ENCODE measurements at places on chromosomes 2 and 18.

DNA sequence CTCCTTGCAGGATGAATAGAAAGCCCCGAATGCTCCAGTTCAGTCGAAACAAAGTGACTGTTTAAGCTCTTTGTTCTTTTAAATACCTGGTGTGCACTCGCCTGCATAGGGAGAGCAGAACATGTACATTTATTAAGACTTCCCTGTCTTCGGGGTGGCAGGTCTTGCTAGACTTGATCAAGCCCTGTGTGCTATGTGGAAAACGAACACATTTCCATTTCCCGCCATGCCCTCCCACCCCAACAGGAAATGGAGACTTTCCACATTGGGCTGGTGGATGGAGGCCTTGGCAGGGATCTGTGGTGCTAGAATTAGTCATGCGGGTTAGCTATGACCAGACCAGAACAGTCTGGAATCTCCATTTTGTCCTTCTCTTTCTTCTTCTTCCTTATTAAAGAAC is 321.0 kb upstream of the THSD7B start:
- H3K27ac ChIP-seq, result no peak overlapping the region
- H3K27me3 ChIP-seq, result peaks cover 10% of the 10 kb centered on the region
- no peaks in the 10 kb centered on the region for H3K36me3 ChIP-seq
- H3K4me1 ChIP-seq, result peaks cover 2% of the 10 kb centered on the region

DNA sequence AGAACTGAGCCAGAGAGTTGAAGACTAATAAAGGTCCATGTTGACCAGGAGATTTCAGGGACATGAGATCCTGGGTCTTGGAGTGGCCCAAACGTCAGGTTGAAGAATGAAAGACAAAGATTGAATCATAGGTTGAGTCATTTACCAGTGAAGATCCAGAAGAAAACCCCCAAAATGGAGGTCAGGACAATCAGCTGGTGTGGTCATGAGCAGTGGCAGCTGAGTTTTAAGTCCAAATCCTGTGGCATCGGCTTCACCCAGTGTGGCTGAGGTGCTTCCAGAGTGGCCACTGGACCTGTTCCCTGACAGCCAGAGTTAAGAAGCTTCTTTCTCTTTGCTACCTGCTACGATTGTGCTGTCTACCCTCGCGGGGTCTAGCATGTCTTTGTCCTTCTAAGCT is 234.0 kb downstream of the BCL2 start:
- no peak for DNase-seq
- no peaks in the 10 kb centered on the region for H3K36me3 ChIP-seq
- no peak overlapping the region for H3K27ac ChIP-seq
- no peaks in the 10 kb centered on the region for H3K27me3 ChIP-seq
- H3K4me1 ChIP-seq, result peaks cover 10% of the 10 kb centered on the region
- no peak overlapping the region for H3K4me3 ChIP-seq

GRCh38 chr2:102418421-102418961 is 4.5 kb upstream of the IL18RAP start:
- no peaks in the 10 kb centered on the region for H3K36me3 ChIP-seq
- H3K4me1 ChIP-seq, result no peaks in the 10 kb centered on the region
- peaks cover 25% of the 10 kb centered on the region for H3K27me3 ChIP-seq
- H3K4me3 ChIP-seq, result no peak overlapping the region

DNA sequence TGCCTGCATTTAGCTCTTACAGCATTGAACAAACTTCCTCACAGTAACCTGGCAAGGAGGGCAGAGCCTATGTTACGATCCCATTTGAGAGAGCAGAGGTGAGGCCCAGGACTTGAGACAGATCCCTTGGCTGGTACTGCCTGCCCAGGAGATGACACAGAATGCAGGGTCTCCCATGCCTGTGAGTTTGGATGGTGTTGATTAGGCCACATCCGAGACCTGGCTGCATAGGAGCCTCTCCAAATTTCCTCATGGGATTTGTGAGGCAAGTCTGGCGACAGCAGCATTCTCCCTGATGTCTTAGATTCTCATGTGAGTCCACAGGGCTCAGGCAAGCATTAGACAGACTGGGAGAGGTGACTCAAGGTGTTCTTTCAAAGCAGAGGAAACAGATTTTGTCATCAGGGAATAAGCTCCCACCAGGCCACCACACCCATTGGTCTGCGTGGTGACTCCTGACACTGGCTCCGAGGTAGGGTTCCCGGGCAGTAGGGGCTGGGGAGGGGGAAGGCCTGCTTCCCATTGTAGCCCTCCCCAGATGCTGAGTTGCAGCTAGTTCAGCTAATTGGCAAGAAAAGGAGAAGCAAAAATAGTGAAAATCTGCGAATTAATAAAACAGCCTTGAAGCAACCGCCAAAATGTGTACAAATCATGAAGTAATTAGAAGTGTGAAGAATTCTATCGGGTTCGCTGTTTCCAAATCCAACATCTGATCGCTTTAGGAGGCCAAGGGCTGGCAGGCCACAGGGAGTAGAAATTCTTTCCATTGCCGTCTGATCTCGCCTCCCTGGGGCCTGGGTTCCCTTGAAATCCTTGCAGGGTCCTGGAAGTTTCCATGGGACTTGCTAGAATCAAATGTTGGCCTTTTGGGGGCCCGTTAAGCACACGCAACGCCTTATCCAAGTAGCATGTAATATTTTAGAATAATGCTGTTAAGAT is 68.0 kb downstream of the MAPK4 start:
- H3K36me3 ChIP-seq, result peaks cover 5% of the 10 kb centered on the region
- no peak for DNase-seq
- peaks cover 21% of the 10 kb centered on the region for H3K4me1 ChIP-seq
- H3K27me3 ChIP-seq, result peaks cover 5% of the 10 kb centered on the region
- no peak overlapping the region for H3K27ac ChIP-seq

GRCh38 chr2:177289824-177290628 is 25.5 kb upstream of the NFE2L2 start:
- no peak for DNase-seq
- no peaks in the 10 kb centered on the region for H3K27me3 ChIP-seq
- no peak overlapping the region for H3K27ac ChIP-seq
- no peaks in the 10 kb centered on the region for H3K36me3 ChIP-seq
- H3K4me1 ChIP-seq, result peaks cover 10% of the 10 kb centered on the region

- H3K27me3 ChIP-seq, result no peaks in the 10 kb centered on the region
- H3K27ac ChIP-seq, result no peak overlapping the region
- H3K36me3 ChIP-seq, result no peaks in the 10 kb centered on the region
Measured at GRCh38 chr2:42922790-42923579, 130.6 kb upstream of the HAAO start.

GRCh38 chr18:69567813-69568488 is 167.3 kb downstream of the DOK6 start:
- no peak overlapping the region for H3K27ac ChIP-seq
- no peaks in the 10 kb centered on the region for H3K27me3 ChIP-seq
- no peak overlapping the region for H3K4me3 ChIP-seq
- DNase-seq, result no peak
- no peaks in the 10 kb centered on the region for H3K4me1 ChIP-seq

DNA sequence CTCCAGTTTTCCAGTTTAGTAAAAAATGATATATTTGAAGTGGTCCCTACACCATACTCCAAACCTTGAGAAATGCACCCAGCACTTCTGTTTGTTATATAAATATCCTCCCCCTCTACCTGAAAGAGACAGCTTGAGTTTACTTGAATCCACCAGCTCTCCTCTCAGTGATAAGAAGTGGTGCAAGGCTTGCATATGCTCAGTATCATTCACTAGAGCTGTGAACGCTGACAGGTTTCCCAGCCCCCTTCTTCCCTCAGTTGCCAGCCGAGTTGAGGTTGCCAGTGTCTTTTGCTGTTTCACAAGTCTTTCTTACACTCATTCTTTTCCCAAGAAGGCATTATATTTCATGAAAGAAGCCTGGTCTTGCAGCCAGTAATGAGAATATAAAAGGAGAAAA is 880.0 kb downstream of the LRRTM4 start:
- no peaks in the 10 kb centered on the region for H3K27me3 ChIP-seq
- H3K4me3 ChIP-seq, result no peak overlapping the region
- no peaks in the 10 kb centered on the region for H3K36me3 ChIP-seq
- no peak for DNase-seq

DNA sequence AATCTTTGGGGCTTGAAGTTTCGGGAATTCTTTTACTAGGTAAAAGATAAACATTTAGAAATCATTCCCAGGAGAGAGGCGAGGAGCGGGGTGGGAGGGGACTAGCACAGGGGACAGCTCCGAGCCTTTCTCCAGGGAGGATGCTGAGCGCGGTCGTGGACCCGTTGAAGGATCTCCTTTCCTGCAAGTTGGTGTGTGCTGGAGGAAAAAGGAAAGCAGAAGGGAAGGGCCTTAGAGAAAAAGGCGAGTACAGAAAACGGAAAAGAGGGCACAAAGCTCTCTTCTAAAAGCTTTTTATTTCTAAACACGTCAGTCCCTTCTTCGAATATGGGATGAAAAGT is 640 bp downstream of the SLC39A6 start:
- H3K27ac ChIP-seq, result peak overlapping the region; percentile 70
- H3K36me3 ChIP-seq, result peaks cover 6% of the 10 kb centered on the region
- peaks cover 20% of the 10 kb centered on the region for H3K4me1 ChIP-seq

- H3K36me3 ChIP-seq, result no peaks in the 10 kb centered on the region
- peaks cover 8% of the 10 kb centered on the region for H3K27me3 ChIP-seq
- no peaks in the 10 kb centered on the region for H3K4me1 ChIP-seq
- H3K4me3 ChIP-seq, result no peak overlapping the region
- no peak overlapping the region for H3K27ac ChIP-seq
Measured at GRCh38 chr2:2587354-2587753, 256.3 kb upstream of the MYT1L start.

GRCh38 chr2:28949617-28950305 is 31.3 kb upstream of the TOGARAM2 start:
- no peaks in the 10 kb centered on the region for H3K27me3 ChIP-seq
- H3K27ac ChIP-seq, result peak overlapping the region; percentile 4
- H3K36me3 ChIP-seq, result peaks cover 41% of the 10 kb centered on the region

DNA sequence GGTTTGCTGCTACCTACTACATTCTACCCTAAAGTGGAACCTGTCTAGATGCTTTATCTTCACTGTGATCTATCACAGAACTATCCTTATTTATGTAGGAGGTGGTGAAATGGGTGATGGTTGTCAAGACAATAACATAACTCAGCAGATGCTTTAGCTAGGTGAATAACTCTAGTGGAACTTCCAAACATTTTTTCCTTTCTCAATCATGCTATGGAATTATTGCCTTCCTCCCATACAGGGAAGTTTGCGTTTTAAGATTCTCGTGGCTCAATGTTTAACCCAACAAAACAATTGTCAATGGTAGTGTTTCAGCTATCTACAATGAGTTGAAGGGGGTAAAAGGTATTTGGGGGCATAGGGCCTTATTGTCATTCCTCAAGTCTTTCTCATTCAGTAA is 82.6 kb upstream of the GLI2 start:
- H3K27ac ChIP-seq, result no peak overlapping the region
- no peak overlapping the region for H3K4me3 ChIP-seq
- DNase-seq, result no peak

- no peak overlapping the region for H3K4me3 ChIP-seq
- H3K4me1 ChIP-seq, result peaks cover 5% of the 10 kb centered on the region
- no peaks in the 10 kb centered on the region for H3K36me3 ChIP-seq
- no peak for DNase-seq
- H3K27ac ChIP-seq, result no peak overlapping the region
- no peaks in the 10 kb centered on the region for H3K27me3 ChIP-seq
Measured at GRCh38 chr2:209380293-209380692, 43.6 kb upstream of the MAP2 start.

DNA sequence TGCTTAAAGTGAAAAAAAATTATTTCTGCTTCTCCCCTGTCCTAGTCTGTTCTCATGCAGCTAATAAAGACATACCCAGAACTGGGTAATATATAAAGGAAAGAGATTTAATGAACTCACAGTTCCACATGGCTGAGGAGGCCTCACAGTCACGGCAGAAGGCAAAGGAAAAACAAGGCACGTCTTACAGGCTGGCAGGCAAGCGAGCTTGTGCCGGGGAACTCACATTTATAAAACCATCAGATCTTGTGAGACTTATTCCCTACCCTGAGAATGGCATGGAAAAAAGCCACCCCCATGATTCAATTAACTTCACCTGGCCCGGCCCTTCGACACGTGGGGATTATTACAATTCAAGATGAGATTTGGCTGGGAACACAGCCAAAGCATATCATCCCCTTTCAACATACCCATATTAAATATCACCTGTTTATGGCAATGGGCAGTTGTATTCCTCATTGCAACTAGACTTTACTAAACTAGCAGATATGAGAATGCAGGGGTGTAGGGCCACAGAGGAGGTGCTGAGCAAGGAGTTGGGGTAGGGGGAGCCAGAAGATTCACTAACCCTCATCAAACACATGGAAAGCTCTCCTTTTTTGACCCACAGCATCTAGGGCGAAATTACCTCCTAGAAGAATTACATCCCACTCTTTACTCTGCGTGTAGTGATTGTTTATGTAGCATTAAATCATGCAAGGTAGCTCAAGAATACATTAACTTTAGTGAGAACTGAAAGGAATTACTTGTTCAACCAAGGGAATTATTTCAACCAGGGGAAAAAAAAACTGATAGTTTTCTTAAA is 183.3 kb upstream of the DOK6 start:
- H3K4me3 ChIP-seq, result no peak overlapping the region
- no peaks in the 10 kb centered on the region for H3K36me3 ChIP-seq
- H3K27me3 ChIP-seq, result no peaks in the 10 kb centered on the region
- H3K27ac ChIP-seq, result no peak overlapping the region
- no peak for DNase-seq

DNA sequence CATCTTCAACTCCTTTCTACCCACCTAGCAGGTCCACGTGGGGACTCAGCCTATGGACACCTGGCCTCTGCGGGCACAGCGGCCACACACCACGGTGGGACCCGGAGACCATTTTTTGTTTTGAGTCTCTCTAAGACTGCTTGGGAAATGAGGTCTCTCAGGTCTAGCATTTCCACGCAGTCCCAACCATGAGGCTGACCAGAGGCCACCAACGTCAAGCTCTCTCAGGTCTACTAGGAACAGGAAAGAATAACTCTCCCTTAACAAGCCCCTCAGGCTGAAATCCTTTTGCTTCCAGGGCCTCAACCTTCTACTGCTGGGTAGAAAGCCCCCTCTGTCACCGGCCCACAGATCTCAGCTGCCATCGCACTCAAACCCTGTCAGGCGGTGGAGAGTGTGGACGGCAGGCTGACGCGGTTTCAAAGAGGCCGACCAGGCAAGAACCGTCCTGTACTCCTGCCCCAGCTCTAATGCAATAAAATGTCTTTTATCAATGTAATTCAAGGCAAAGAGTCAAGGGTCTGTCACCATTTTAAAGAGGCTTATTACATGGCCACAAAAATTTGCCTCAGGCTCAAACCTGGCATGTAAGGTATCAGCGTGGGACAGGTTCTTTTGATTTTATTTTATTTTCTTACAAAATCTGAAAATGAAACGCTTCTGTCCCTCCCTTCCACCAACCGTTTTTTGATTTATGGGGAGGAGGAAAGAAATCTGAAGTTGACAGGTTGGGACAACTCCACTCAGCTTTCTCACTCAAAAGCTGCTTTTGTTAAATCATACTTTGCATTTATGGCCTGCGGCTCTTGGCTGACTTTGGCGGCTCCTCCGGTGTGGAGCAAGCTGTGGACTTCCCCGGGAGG is 74.0 kb downstream of the BCL11A start:
- peaks cover 2% of the 10 kb centered on the region for H3K27me3 ChIP-seq
- H3K27ac ChIP-seq, result peak overlapping the region; percentile 89
- DNase-seq, result no peak

- H3K4me1 ChIP-seq, result peaks cover 44% of the 10 kb centered on the region
- no peaks in the 10 kb centered on the region for H3K27me3 ChIP-seq
- DNase-seq, result no peak
- no peak overlapping the region for H3K4me3 ChIP-seq
Measured at GRCh38 chr18:75228967-75229366, 18.4 kb downstream of the TSHZ1 start.

- no peak for DNase-seq
- no peaks in the 10 kb centered on the region for H3K36me3 ChIP-seq
- peak overlapping the region; percentile 62 for H3K27ac ChIP-seq
Measured at GRCh38 chr2:147355706-147356105, 489.1 kb upstream of the ACVR2A start.

All from progenitor cell of endocrine pancreas (in vitro differentiated cells).